ENCODE measurements at places on chromosomes 11 and 22.

GRCh38 chr11:68408512-68408911 is 52.0 kb upstream of the PPP6R3 start:
- no peak for DNase-seq

DNA sequence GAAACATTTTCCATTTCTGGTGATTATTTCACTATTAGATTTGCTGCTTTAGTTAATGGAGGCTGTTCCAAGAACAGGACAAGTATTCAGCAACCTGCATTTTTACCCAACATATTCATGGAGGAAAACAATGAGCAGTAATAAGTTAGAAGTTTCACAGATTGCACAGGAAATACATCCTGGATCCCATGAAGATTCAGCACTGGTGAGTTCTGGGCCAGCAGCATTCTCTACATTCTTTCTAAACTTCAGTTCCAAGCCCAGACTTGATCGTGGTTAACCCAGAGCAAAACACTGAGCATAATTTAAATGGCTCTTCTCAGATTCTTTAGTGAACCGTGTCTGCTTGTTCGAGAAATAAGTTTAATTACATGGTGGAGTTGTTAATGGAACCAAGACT is 3.8 kb downstream of the FJX1 start:
- DNase-seq: peak; percentile 89

DNA sequence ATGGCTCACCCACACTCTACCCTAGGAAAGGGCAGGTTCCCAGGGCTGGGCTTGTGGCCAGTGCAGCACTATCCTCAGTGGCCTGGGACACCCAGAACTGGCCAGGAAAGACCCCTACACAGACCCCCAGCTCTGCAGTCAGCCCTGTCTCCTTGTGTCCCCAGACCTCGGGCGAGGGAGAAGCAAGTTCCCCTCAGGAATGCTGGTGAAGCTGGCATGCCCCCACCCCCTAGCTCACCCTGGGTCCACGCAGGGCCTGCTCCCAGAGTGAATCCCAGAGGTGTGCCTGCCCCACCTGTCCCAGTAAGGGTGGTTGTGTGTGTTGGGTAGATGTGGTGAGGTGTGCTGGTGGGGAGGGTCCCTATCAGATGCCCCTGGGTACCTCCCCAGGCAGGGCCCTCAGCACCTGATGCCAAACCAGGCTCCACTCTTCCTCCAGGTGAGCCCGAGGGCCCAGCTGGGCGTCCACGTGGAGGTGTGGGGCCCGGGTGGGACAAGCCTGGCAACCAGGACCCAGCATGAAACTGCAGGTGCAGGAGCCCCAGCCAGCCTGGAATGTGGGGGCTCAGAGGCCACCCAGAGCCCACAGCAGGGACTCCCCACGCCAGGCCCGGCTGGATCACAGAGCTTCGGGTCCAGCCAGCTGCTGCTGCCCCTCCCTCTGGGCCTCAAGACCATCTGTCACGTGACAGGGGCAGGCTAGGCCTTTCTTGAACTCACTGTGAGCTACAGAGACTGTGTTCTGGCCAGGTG is 48.4 kb upstream of the KCNQ1OT1 start:
- no peak for DNase-seq

- DNase-seq: no peak
Observed at GRCh38 chr11:24470431-24470830, 26.4 kb upstream of the LUZP2 start.

DNA sequence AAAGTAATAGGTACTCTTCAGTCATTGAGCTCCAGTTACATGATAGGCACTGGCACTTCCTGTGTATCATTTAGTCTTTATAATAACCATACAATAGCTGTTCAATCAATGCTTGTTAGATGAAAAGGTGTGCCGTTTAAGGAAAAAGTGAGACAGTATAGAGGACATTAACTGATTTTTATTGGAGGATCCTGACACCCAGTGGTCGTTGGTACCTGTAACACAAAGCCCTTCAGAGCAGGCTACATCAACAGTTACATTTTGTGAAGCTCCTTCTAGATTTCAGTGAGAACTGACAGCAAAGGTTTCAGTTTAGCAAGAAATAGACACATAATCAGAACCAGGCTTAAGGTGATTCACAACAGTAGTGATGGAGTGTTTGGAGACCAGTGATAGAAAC is 44.2 kb downstream of the CCDC81 start:
- peak; percentile 28 for DNase-seq

DNA sequence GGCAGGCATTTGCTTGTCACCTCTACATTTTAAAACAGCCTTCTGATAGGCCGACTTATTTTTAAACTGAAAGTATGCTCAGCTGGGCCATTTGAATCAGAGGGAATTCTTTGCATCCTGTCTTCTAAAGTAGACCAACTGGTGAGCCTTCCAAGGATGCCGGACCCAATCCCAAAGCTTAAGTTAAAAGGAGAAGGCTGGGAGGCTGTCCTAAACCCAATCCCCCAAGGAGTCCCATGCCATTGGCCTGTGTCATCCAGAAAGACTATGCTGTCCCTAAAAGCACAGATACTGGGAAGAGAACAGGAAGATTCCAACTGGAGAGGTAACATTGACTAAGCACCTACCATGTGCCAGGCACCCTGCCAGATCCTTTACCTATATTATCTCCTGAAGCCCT is 18.0 kb downstream of the TENM4 start:
- DNase-seq: peak; percentile 42

GRCh38 chr11:59206635-59207034 is 6.1 kb downstream of the MPEG1 start:
- DNase-seq: no peak

GRCh38 chr22:39496131-39496838 is 5.8 kb upstream of the MIEF1 start:
- peak; percentile 47 for DNase-seq

GRCh38 chr11:32032478-32032877 is 58.4 kb upstream of the RCN1 start:
- DNase-seq: no peak

DNA sequence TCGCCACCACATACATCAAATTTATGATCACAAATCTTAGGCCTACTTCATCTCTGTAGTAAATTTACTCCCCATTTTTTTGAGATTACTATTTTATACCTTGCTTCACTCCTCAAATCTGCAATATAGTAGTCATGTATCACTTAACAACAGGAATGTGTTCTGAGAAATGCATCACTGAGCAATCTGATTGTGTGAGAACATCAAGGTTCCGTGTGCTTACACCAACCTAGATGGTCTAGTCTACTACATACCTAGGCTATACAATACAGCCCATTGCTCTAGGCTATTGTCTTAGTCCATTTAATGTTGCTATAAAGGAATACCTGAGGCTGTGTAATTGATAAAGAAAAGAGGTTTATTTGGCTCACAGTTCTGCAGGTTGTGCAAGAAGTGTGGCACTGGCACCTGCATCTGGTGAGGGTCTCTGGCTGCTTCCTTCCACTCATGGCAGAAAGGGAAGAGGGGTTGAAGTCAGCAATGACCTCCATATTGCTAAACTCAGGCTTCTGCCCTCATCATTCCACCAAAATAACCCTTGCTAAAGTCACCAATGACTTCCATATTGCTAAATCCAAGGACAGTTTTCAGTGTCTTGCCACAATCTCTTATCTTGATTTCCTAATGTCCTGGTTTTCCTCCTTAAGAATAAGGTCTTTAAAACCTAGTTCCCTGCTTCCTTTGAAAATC is 140.3 kb downstream of the RBFOX2 start:
- DNase-seq: no peak

GRCh38 chr11:20011307-20011951 is 148.8 kb downstream of the DBX1 start:
- peak; percentile 51 for DNase-seq

DNA sequence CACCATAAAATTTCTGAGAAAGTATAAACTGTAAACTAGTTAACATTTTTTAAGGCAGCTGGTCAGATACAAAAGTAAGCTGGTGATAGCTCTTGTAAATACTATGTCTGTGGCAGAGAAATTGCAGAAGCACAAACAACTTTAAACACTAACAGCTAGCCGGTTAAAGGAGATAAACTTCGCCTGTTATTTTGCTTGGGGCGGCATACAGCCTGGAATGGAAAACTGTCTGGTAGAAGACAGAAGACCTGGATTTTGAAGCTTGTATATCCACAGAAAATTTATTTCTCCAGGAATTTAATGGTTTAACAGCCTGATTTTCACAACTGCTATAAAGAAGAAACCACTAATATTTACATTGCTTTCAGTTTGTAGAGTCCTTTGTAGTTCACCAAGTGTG is 65.3 kb upstream of the FIBIN start:
- DNase-seq: no peak

GRCh38 chr22:43978558-43978957 is 23.3 kb downstream of the SAMM50 start:
- no peak for DNase-seq

GRCh38 chr22:42754658-42755057 is 34.0 kb upstream of the A4GALT start:
- DNase-seq: peak; percentile 58

DNA sequence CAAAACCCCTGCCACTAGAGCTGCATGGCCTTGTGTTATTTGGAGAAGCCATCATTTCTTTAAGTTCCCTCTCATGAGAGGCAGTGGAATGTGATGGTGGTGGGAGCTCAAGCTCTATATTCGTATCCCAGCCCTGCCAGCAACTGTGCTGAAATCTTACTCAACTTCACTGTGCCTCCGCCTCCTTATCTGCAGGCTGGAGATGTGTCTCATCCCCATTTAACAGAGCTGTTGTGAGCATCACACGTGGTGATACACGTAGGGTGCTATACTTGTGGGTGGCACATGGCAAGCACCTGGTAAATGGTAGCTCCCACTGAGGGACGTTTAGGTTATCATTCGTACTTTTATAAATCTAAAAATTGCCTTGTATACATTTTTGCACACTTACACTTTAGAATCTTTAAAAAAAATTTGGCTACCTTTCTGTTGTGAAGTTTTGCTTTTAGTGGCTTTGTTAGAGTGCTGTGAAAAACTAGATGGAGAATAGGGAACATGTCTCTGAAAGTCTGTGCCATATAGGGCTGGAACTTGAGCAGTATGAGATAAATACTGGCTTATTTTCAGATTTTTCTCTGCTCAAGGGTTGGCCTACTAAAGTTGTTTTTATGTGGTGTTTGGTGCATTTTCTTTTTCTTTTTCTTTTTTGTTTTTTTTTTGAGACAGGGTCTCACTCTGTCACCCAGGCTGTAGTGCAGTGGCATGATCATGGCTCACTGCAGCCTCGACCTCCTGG is 23.2 kb downstream of the TNRC6B start:
- DNase-seq: no peak

DNA sequence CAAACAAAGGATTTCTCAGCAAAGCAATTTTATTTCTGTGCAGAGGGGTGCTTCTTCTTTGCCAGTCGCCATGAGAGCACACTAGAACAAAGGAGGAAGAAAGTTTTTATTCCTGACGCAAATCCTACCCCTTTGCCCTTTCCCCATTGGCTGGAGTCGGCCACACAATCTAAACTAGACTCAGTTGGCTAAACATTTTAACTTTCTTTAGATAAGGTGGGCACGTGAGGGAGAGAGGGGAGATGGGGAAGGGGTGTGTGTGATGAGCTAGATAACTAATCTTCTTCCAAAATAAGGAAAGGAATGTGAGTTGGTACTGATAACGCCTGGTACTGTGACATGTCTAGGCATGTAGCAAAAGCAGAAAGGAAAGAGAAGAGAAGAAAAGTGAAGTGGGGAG is 626 bp downstream of the TRIM22 start:
- DNase-seq: no peak

GRCh38 chr11:60088364-60088763 is at the start of gene MS4A2:
TSS of gene MS4A2 (plus strand) at chr11:60088664. CDS start at chr11:60088766, 102 bp downstream.
- no peak for DNase-seq

DNA sequence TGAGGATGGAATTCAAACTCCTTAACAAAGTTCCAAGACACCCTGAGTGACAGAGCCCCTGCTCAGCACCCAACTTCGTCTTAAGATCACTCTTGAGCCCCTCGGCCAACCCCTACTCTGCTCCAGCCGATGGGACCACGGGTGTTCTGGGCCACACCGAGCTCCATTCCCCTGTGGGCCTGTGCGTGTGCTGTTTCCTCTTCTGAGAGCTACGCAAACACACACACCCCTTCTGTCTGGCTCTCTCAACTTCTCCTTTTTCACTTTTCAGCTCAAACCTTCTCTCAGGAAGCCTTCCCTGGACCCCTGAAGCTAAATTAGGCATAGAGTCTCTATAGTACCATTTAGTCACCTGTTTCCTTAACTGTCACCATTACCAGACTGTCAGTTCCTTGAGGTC is 37.5 kb upstream of the NNMT start:
- no peak for DNase-seq

- no peak for DNase-seq
Observed at GRCh38 chr22:43407591-43407990, 4.2 kb upstream of the MPPED1 start.

- DNase-seq: no peak
Observed at GRCh38 chr22:43488031-43488866, 76.4 kb downstream of the MPPED1 start.

- DNase-seq: peak; percentile 30
Observed at GRCh38 chr22:44574057-44574639, 76.1 kb upstream of the RTL6 start.

DNA sequence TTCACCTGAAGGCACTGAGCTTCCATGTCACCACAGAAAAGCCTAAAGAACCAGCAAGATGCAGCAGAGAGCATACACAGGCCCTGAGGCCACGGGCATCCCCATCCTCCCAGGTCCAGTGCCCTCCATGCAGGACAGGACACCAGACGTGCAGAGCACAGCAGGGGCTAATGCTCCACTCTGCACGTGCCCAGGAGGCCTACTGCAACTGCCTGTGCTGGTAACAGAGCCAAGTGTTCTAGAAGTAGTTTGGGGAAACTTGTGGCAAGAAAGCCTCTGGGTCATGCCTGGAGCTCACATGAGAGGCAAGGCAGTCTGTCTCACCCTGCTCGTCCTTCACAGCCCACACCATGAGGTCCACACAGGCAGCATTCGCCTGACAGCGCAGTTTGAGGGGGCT is 30.7 kb downstream of the SERPIND1 start:
- no peak for DNase-seq

DNA sequence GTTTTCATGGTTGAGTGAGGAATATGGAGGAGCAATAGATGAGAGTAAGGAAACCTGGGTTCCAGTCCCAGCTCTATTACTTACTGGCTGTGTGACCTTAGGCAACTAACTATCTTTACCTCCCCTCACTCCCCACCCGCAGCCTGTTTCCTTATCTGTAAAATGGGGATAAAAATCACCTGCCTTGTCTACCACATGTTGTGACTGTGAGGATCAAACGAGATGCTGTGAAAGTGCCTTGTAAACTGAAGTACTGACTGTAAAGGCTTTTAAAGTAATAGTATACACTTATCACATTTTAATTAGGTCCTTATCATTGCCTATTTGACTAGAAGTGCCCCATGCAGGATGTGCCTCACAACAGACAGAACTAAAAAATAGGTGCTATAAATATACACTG is 18.9 kb upstream of the PPP2R1B start:
- no peak for DNase-seq

- no peak for DNase-seq
Observed at GRCh38 chr11:71179877-71180605, 72.3 kb downstream of the SHANK2 start.
